GM23338 (cell line): ENCODE measurements at places on chromosomes 7 and 10. TPM values are rescaled to one million over a fixed set of nuclear protein-coding genes. Genes with fewer than 3 reads are reported as not detected.

DTX2 gene
- 29.7 and 36.1 TPM in 2 replicates for polyA plus RNA-seq

VAX1 gene
- polyA plus RNA-seq, result not detected in 2 replicates

SSC4D gene
- polyA plus RNA-seq, result 4.9 and 9.7 TPM in 2 replicates

ADO gene
- polyA plus RNA-seq, result 12.6 TPM in 2 replicates

SEPTIN14 gene
- polyA plus RNA-seq, result not detected in 2 replicates
